LHCN-M2 (cell line): ENCODE measurements at places on chromosomes 4 and X. TPM values are rescaled to one million over a fixed set of nuclear protein-coding genes. Genes with fewer than 3 reads are reported as not detected.

- no peak for DNase-seq
Observed at GRCh38 chr4:40246938-40247337, 50.1 kb downstream of the RHOH start.

DNA sequence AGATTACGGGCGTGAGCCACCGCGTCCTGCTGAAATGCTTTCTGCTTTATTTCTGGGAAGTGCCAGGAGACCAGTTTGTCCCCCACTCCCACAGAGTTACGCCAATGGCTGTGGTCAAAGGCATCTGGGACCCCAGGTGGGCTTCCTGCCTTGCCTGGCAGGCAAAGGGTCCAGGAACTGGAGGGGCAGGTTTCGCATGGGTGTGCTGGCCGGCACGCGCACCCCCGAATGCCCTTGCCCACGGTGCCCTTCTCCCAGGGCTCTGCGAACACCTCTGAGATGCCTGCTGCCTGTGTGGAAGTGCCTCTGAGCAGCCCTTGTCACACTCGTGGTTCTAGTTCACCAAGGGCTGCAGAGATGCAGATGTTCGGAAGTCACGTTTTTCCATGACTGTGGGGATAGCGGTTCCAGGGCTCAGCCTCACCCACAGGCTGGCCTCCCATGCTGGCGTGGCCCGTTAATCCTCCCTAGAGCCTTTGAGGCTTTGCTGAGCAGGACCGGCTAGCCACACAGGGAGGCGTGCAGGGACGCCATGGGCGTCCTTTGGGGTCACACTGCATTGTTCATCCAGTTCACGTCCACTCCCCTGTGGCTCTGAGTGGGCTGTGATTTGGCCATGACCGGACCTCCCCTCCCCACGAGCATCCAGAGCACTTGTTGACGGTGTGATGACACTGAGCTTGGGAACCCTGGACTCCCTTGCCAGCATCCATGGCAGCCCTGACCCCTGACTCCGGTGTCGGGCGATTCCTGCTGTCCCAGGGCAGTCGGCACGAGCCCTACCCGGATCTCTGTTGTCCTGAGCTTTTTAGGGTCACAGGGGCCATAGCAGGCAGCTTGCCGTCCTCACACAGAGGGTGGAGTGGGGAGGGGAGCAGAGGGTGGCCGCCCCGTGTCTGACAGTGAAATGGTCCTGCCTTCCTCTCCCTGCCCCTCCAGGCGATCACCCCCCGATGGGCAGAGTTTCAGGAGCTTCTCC lies 12.7 kb upstream of the ADD1 start:
- no peak for DNase-seq

DNA sequence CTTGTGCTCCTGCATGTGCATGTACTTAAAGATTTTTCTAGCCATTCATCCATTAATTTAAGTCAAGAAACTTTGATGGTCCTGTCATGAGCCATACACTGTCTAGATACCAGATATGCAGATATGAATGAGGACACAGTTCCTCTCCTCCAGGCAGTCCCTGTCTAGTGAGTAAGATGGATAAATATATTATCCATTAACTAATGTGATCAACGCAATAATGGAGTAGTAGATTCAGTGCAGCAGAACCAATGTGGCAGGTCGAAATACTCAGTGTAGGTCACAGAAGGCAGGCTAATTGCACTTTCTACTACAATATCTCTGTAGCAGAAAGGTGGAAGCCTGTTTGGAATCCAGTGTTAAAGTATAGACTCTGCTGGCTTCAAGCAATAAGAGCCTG lies 112.5 kb downstream of the PCDH7 start:
- DNase-seq, result no peak

DNA sequence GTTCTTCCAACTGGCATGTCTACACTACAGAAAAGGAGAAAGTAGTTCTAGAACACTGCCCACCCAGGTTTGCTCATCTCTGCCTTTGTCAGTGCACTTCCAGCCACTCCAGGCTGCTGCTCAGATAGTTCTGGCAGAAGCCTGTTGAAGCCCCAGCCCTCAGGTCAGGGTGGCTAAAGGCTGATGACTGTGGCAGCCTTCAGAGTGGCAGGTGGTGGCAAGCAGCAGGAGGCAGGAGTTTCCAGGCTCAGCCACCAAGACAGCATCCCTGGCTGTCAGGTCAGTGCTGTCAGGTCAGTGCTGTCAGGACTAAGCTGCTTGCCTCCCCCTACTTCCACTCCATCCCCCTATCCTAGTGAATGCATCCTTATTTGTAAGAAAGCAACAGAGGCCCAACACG lies 100.4 kb downstream of the MAMLD1 start:
- DNase-seq, result no peak

GRCh38 chrX:40127052-40127451 lies 29.3 kb upstream of the BCOR start:
- peak; percentile 95 for DNase-seq

GRCh38 chrX:134641346-134641745 lies 16.9 kb downstream of the PLAC1 start:
- DNase-seq, result no peak

DNA sequence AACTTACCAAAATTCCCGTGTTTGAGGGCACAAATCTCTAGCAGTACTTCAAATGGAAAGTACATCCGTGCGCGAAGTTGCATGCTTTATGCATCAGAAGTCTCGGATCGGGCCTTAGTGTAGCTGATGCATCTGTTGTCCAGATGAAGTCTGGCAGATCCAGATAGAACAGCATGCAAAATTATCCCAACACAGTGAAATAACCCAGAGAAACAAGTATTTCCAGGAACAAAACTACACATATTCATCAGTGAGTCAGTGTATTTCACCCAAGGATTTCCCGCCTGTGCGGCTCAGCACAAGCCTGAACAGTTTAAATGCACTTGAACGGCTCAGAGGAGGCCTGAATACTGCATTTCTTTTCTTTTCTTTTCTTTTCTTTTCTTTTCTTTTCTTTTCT lies 27.4 kb upstream of the CLDN24 start:
- peak; percentile 30 for DNase-seq

The SLC10A6 gene
- not detected in 2 replicates for total RNA-seq

- no peak for DNase-seq
Observed at GRCh38 chr4:111813555-111814140, 331.6 kb upstream of the FAM241A start.

The NPNT gene
- total RNA-seq, result not detected in 2 replicates

GRCh38 chrX:70485466-70485865 lies 40.8 kb downstream of the DLG3 start:
- no peak for DNase-seq

The PHKA1 gene
- total RNA-seq, result 19.6 and 20.6 TPM in 2 replicates

GRCh38 chrX:53048169-53049126 lies at the start of gene GPR173:
GPR173 (plus strand) TSS chrX:53048789; CDS start chrX:53076622, 27,833 bp downstream.
- DNase-seq, result peak; percentile 70

The GPR173 gene
- total RNA-seq, result 2.3 and 4.1 TPM in 2 replicates

DNA sequence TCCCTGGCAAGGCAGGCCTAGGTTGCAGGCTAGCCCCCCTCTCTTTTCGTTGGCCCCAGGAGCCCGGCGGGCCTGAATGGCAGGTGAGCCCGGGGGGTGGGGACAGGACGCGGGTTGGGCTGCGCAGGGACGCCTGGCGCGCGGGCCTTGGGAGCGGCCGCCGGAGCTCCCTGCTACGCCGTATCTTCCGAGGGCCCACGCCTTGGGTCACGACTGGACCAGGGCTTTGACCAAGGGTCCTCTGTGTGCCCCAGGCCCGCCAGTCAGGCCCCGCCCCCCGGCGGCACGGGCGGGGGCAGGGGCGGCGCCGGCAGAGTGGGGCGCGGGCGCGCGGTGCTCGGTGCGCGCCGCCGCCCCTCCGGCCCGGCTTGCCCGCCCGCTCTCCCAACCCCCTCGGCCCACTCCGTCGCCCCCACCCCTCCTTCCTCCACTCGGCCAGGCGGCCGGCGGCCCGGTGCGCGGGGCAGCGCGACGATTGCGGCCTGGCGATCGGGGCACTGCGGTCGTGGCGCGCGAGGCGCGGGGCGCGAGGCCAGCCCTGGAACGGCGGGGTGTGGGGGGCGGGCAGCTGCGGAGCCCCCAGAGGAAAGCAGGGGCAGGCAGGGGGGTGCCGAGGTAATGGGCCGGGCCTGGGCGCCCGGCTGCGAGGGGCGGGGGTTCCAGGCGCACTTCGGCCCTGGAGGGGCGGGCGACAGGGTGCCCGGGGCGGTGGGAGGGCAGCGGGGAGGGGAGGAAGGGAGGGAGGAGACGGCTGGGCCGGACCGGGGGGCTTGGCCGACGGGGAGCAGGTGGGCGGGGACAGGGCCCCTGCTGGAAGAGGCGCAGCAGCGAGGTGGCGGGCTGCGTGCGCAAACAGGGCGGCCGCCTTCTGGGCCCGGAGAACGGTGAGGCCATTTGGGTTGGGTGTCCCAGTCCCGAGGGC lies at the start of gene PRRG3:
PRRG3 (plus strand) TSS at position 798 of the 922 bp plus-strand sequence. CDS start 3,357 bp downstream, outside the sequence.
- DNase-seq, result no peak

The HCFC1 gene
- 36.8 and 37.4 TPM in 2 replicates for total RNA-seq

The MTTP gene
- 0.06 TPM in 1 of 2 replicates, not detected in the other for total RNA-seq

DNA sequence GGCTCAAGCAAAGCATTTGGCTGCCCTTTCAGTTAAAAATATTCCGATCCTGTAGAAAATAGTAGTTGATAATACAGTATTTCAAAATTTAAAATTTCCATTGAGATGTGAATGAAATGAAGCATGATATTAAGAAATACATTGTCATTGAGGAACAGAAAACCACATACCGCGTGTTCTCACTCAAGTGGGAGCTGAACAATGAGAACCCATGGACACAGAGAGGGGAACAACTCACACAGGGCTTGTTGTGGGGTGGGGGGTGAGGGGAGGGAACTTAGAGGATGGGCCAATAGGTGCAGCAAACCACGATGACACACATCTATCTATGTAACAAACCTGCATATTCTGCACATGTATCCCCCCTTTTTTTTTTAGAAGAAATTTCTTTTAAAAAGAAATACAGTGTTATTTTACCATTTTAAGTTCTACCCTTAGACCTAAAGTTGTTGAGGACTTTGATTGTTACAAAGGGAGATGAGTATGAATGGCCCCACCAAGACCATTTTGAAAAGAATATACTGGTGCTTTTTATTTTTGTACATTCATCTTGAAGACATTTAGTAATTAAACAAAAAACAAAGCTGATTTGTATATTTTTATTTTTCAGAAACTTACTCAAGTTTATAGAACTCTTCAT lies 52.0 kb upstream of the IL13RA1 start:
- DNase-seq, result no peak

DNA sequence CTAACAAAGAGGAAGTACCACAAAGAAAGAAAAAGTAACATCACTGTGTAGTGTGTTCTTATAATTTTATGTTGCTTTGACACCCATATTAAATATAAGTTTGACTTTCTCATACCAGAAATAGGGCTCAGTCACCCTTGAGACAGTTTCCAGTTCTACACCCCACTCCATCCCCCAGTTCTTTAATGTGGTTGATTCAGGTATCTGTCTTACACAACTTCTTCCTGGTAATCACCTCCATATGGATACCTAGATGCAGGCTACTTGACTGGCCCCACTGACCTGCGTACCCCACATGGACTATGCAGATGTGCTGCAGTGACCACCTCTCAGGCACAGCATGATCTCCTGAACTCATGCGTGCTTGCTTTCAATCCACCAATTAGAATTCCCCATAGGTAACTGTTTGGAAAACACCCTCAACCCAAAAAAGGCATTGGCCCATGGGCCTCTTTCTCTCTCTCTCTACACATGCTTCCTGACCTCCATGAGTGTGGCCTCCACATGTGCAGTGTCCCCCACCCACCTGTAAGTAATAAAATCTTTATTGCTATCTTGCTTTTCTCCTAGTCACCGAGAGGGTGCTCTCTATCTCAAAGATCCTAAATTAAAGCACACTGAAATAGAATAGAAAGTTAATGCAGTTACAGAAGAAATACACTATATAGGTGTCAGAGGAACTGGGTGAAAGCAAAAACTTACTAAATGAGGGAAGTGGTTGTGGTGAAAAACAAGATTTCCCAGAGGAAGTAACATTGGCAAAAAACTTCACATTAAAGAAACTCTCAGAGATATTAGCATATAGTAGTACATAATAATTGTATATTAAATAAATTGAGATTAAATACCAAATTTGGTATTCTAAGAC lies 98.4 kb downstream of the ZAR1 start:
- no peak for DNase-seq

DNA sequence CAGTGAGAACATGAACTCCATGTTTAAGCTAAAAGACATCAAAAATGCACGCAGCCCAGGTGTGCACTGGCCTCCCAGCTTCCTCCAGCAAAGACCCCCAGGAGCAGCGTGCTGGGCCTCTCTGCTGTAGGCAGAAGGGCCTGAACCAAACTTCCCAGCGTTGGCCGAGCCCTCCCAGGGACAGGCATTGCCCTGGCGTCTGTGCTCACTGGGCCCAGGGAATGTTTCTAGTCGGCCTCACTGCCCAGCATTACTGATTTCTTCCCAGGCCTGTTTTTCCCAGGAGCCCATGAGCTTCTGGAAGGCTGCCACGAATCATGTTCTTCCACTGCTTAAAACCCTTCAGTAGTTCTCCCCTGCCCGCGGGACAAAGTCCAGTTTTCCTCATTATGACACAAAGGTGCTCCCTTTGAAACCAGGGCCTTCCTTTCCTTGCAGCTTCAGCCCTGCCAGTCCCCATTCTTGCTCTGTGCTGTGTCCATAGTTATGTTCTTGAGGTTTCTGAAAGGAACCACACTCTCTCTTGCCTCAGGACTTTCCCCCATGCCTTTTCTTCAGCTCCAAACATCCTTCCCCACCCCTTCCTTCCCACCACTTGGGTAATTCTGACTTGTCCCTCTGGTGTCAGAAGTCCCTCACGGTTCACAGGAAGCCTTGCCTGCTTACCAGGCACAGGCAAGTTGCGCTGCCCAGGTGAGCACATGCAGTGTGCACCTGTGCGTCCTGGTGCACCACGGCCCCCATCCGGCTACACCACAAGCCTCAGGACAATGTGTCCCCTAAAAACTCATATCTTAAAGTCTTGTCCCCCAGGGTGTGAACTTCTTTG lies 93.4 kb upstream of the ENPP6 start:
- DNase-seq, result no peak

The DACH2 gene
- not detected in 2 replicates for total RNA-seq

The RAB9B gene
- under 0.01 and 0.13 TPM in 2 replicates for total RNA-seq

The SMIM31 gene
- not detected in 2 replicates for total RNA-seq

GRCh38 chr4:2084316-2084715 lies 25.2 kb downstream of the NAT8L start:
- peak; percentile 36 for DNase-seq

DNA sequence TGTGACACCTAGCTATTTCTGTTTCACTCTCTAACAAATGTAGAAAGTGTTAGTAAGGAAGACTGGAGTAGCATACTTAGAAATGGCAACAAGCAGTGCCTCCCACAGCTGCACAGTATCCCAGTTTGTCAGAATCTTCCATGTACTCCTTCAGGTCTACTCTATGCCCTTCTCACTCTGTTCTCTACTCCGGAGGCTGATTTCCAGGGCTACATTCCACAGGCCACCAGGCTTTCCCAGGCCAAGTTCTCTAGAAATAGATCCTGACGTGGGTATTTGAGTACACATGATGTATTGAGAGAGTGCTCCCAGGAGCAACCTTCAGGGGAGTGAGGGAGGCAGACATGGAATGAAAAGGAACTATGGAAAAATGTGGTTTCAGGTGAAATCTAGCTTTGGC lies 177.3 kb upstream of the GK2 start:
- DNase-seq, result no peak

- peak; percentile 95 for DNase-seq
Observed at GRCh38 chr4:15234856-15235126, 193.0 kb upstream of the C1QTNF7 start.

The CABS1 gene
- not detected in 2 replicates for total RNA-seq
